ENCODE measurements at places on chromosomes 1 and 21.

DNA sequence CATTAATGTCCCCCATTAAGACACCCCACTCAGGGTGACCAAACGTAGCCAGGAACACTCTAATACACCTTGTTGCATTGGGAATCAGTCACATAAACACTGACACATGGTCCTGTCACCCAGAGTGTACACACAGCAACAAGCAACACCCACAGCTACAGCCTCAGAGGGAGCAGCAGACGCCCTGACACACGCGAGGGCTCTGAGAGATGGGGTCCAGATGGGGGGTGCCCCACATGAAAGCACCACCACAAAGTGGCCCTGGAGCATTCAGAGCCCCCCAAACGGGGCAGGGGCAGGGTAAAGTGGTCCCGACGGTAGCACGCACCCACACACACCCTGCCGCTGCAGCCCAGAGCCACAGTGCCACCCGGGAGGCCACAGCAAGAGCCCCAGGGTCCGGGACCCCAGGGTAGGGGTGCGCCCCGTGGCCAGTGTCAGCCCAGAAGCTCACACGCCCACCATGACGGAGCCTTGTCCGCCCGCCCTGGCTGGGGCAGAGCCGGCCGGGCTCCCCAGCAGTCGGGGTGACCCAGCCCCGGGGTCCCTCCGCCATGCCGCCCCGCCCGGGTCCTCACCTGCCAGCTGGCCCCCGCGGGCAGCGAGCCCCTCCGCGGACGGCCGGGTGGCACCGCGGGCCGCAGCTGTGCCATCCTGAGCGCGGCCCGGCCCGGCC lies 47.3 kb downstream of the RAP1GAP start:
- DNase-seq, result no peak

DNA sequence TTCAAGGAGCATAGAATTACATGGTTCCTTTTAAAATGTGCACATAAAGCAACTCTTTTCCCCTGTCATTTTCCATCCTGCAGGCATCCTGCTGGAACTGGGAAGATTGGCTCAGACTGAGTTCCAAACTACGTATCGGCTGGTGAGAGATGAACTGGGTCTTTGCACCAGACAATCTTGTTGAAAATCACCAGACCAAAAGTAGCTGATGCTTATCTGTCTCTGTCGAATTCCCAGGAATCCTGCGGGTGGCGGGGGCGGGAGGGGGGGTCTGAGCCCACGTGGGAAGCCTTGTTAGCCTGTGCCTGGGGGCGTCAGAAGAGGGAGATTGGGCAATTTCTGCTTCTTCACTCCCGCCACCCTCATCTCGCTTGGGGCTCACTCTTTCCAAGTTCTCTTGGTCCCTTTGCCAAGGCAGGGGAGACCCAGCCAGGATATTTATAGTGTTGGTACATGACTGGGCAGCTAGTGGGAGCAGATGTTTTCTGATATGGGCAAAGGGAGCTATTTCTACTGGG lies 90.1 kb upstream of the SLC25A33 start:
- DNase-seq, result peak; percentile 87

GRCh38 chr21:15301014-15301413 lies 236.2 kb upstream of the NRIP1 start:
- DNase-seq, result peak; percentile 2

DNA sequence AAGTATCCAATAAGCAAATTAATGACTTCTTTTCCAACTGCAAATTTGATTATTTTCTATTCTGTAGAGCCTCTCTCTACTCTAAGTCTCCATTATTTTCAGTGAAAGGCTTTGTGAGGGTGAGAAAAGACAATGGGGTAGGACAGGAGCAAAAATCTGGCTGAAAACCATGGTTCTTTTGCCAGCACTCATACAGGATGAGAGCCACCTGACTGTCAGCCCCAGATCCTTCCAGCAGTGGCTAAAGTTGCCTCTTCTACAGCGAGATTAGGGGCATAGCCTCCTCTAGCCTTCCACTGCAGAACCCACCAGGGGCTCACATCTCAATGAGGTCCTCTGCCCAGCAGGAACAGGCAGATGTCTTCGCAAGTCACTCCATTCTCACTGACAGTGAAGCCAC lies 23.7 kb downstream of the NMNAT2 start:
- DNase-seq, result no peak

- no peak for DNase-seq
Measured at GRCh38 chr1:117045644-117046043, 14.5 kb upstream of the TTF2 start.

DNA sequence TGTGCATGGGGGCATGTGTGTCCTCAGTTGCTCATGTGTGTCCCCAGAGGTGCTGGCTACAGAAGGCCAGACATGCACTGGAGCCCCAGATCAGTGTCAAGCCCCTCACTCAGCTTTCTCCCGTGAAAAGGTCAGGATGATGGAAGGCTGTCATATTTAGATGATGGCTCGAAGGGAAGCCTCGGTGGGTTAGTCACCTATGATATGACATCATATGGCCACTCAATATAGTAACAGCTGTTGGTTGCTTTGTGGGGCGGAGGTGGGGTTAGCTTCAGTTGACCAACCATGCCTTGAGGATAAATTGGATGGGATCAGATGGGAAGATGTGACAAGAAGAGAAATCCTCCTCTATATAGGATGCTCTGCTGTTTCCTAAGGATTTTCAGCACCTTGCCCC lies 43.5 kb upstream of the ATF3 start:
- no peak for DNase-seq

GRCh38 chr1:240314845-240315801 lies 223.4 kb downstream of the FMN2 start:
- peak; percentile 59 for DNase-seq

GRCh38 chr1:243563732-243564131 lies 286.3 kb downstream of the AKT3 start:
- DNase-seq, result no peak

DNA sequence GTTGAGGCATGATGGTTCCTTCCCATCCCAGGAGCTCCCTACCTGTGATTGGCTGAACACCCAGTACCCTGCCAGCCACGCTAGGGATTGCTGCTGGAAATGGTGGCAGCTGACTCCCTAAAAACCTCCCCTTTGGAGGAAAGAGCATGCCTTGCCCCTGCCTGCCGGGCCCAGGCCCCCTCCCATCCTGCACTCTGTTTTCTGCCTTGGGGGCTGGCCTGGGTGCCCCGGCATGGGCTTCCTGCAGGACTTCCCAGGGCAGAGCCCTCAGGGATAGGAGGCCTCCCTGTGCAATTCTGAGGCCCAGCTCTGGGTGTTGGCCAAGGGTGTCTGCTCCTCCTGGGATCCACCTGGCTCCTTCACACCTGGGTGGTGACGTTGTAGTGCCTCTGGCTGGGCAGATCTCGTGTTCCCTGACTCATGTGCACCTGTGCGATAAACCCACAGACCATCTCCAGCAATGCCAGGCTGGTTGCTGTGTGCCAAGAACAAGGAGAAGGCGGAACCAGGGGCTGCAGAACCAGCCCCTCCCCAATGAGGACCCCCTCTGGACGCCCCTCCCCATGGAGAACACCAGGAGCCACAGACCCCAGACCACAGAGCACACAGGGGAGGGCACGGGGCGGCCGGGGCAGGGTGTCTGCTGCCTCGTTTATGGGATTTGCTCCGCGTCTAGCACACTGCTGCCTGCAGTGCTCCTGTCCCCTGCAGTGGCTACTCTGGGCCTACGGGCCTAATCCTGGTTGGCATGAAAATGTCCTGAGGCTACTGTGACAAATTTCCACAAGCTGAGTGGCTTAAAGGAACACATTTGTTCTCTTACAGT lies 13.6 kb downstream of the CSTB start:
- no peak for DNase-seq

DNA sequence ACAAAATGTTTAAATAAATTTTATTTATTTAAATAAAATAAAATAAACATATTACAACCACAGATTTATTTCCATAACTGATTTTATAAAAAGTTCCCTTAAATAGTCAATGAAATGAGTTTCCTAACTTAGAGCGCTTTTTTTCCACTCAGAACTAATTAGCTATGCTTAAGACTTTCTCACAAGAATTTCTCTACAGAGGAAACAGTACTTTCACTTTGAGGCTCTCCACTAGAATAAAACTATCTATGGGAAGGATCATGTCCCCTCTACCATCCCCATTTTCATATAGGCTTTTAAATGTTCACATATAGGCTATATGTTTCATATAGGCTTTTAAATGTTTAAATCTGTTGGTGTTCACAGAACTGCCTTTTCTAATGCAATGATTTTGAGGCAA lies 40.0 kb upstream of the DPH5 start:
- no peak for DNase-seq

DNA sequence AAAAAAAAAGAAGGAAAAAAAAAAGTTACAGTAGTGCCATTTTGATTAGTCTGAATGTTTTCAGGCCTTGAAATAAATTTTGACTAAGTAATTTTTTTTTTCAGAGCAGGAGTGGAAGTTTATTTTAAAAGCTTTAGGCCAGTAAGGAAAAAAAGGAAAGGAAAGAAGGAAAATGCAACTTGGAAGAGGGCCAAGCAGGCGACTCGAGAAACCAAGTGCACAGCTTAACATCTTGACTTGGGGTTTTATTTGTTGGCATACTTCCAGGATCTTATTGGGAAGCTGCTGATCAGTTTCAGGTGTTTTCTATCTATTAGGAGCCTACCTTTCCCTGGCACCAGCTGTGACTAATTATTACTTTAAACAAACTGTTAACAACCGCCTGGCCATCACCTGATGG lies 41.7 kb downstream of the ATF3 start:
- no peak for DNase-seq

- DNase-seq, result peak; percentile 31
Measured at GRCh38 chr1:46248122-46248920, 758 bp downstream of the RAD54L start.

DNA sequence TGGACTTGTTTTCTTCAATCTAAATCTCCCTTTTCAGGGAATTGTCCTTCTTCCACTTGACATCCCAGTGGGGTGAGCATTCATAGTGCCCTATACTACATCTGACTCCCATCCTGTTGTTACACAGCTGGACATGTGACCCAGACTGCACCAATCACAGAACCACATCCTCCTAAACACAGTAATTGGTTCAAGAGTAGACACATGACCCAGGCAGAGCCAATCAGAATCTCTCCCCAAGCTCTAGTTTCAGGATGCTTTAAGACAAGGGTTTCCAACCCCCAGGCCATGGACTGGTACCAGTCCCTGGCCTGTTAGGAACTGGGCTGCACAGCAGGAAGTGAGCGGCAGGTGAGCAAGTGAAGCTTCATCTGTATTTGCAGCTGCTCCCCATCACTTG lies 5.6 kb upstream of the DDOST start:
- DNase-seq, result peak; percentile 44

- no peak for DNase-seq
Measured at GRCh38 chr1:94831641-94832040, 11.5 kb downstream of the SLC44A3 start.

GRCh38 chr1:157133426-157133825 lies 4.8 kb downstream of the ETV3 start:
- DNase-seq, result no peak

DNA sequence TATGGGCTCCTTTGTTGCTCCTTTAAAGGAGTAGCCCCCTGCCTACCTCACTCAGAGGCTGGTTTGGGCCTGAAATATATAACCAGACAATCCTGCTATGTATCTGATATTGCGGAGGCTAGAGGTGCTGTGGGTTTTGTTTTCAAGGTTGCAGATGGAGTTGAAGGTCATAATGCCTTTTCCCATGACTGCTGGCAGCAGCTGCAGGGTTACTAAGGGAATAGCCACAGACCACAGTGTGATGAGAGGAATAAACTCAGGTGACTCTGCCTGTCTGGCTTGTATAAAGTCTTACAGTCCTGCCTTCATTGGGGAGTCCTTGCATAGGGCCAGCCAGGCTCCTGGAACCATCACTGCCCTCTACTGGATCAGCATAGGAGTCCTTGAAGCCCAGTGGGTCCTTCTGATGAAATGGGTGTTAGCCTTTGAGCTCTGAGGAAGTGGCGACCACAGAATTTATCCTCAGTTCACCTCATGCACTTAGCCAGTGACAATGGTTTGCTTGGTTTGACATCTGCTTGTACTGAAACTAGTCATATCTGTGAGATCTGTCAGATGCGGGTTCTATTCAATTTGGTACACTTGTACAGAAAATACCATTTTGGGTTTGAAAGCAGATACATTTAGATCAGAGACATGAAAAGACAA lies 174.4 kb upstream of the HMCN1 start:
- DNase-seq, result peak; percentile 72

GRCh38 chr1:46654012-46654411 lies 14.2 kb downstream of the ATPAF1 start:
- DNase-seq, result no peak

DNA sequence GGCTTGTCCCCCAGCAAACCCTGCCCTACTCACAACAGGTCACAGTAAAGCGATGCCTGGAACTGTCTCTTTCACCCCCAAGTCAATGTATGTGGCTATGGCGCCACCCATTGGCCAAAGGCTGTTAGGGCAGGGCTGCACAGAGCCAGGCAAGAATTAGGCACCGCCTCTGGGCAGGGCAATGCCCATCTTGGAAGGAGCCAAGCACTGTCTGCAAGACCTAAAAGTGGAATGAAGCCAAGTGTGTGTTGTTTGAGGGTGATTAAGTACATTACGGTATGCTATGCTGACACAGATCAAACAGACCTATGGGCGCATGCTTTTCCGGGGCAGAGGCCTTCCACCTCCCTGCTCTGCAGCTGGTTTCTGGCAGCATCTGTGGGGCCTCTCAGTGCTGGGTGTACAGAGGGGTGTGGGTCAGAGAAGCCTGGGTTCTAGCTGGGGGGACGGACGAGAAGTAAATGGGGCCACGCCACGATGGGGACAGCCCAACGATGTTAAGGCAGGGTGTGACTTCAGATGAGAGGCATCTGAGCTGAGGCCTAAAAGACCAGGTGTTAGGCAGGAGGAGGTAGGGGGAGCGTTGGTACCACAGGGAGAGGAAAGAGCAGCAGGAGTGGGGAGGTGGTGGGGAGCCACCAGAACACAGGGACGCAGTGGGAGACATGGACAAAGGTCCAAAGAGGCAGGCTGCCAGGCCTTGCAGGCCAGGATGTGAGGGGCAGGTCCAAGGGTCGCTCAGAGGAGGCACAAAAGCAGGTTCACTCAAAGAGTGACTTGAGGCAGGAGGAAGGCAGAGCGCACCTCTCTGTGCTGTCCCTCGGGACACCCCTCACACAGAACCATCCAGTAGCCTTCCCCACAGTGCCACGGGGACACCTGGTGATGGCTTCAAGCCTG lies 49.8 kb downstream of the ACOT7 start:
- DNase-seq, result peak; percentile 83

GRCh38 chr1:109273570-109274288 lies 9.2 kb downstream of the PSRC1 start:
- DNase-seq, result no peak

DNA sequence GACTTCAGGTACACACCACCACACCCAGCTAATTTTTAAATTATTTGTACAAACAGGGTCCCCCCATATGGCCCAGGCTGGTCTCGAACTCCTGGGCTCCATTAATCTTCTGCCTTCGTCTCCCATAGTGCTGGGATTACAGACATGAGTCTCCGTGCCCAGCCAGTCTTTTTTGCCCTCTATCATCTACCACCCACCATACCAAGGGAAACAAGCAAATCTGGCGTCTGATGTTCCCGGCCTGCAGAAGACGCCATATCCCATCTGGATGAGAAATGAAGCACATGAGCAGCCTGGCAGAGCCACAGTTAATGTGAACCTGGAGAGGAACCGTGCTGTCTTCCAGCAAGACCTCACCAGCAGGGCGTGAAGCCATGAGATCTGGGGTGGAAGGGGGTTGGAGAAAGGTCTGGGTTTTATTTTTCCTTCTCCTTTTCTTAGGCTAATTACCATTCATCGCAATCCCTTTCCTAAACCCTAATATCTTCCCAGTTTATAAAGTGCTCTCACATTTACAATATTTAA lies 1.8 kb upstream of the PRELP start:
- no peak for DNase-seq
